ENCODE measurements at places on chromosomes 11 and 22. TPM values are rescaled to one million over a fixed set of nuclear protein-coding genes. Genes with fewer than 3 reads are reported as not detected.

Gene RASD2
- total RNA-seq, result 1.7 TPM

GRCh38 chr11:72520815-72521214 is 86.5 kb upstream of the CLPB start:
- no peaks in the 10 kb centered on the region for H3K27me3 ChIP-seq
- H3K4me1 ChIP-seq, result peaks cover 4% of the 10 kb centered on the region
- H3K4me3 ChIP-seq, result no peak overlapping the region
- H3K36me3 ChIP-seq, result no peaks in the 10 kb centered on the region
- DNase-seq, result no peak

DNA sequence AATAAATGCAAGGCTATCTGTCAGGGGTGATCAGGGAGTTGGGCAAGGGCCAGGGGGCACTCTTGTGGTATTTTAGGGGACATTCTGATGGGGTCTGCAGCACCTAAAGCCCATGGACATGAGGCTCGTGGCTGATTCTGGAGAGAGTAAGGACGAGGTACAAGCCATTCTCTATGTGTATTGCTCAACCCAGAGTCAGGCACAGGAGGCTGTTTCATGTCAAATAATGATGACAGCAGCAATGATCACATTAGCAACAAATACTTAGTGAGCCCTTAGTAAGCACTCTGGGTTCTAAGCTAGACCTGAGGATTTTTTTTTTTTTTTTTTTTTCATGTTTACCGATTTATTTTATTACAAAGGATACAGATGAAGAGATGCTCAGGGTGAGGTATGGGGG is 83.5 kb upstream of the THY1 start:
- no peaks in the 10 kb centered on the region for H3K4me1 ChIP-seq
- no peaks in the 10 kb centered on the region for H3K36me3 ChIP-seq
- no peak for DNase-seq
- H3K27me3 ChIP-seq, result no peaks in the 10 kb centered on the region
- H3K4me3 ChIP-seq, result no peak overlapping the region

DNA sequence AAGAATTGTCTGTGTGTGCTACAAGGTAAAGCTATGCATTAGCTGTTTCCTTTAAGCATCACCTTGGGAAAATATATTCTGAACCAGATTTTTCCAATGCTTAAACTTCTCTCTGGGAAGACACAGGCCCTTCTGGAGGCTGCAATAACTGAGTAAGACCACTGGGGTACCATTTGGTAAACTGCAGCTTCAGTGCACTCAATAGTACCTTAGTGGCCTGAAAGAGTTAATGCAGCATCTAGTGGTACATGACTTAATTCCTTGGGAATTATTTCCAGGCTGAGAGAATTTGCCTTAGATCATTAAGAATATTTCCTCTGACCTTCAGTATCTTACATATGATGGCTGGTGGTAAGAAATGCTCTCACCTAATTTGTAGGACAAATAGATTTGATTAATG is 727.4 kb downstream of the DLG2 start:
- no peaks in the 10 kb centered on the region for H3K4me1 ChIP-seq
- H3K4me3 ChIP-seq, result no peak overlapping the region
- H3K27me3 ChIP-seq, result no peaks in the 10 kb centered on the region
- no peak overlapping the region for H3K27ac ChIP-seq
- DNase-seq, result no peak

Gene CASP5
- total RNA-seq, result not detected

DNA sequence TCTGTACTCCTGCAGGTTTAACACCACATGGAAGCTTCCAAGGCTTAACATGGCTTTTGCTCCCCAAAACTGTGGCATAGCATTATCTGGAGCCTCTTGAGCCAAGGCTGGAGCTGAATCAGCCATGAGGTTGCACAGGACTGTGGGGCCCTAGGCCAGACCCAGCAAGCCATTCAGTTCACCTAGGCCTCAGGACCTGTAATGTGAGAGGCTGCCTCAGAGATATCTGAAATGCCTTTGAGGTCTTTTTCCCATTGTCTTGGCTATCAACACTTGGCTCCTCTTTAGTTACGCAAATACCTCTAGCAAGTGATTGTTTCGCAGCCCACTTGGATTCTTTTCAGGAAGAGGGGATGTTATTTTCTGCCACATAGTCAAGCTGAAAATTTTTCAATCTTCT is 72.0 kb downstream of the VPREB1 start:
- H3K4me3 ChIP-seq, result no peak overlapping the region
- H3K27me3 ChIP-seq, result no peaks in the 10 kb centered on the region
- H3K27ac ChIP-seq, result no peak overlapping the region
- DNase-seq, result no peak
- no peaks in the 10 kb centered on the region for H3K4me1 ChIP-seq
- no peaks in the 10 kb centered on the region for H3K36me3 ChIP-seq

GRCh38 chr11:113184498-113184897 is 129.9 kb upstream of the TTC12 start:
- no peak overlapping the region for H3K27ac ChIP-seq
- no peaks in the 10 kb centered on the region for H3K4me1 ChIP-seq
- DNase-seq, result no peak
- peaks cover 2% of the 10 kb centered on the region for H3K27me3 ChIP-seq
- H3K36me3 ChIP-seq, result no peaks in the 10 kb centered on the region

Gene AIFM3
- total RNA-seq, result 0.33 TPM

- DNase-seq, result no peak
- H3K27ac ChIP-seq, result peak overlapping the region; percentile 59
- no peaks in the 10 kb centered on the region for H3K27me3 ChIP-seq
- H3K4me3 ChIP-seq, result no peak overlapping the region
- H3K36me3 ChIP-seq, result no peaks in the 10 kb centered on the region
Measured at GRCh38 chr22:45254388-45254787, 13.7 kb upstream of the KIAA0930 start.

Gene OR4D5
- not detected for total RNA-seq

Gene ELFN2
- 0.36 TPM for total RNA-seq

GRCh38 chr11:61024938-61025820 is 53.7 kb downstream of the CD6 start:
- H3K27me3 ChIP-seq, result no peaks in the 10 kb centered on the region
- peaks cover 63% of the 10 kb centered on the region for H3K4me1 ChIP-seq
- H3K36me3 ChIP-seq, result peaks cover 7% of the 10 kb centered on the region
- peak overlapping the region; percentile 35 for H3K4me3 ChIP-seq

Gene LMO1
- total RNA-seq, result not detected

All from T-cell (primary cell).